ENCODE measurements at places on chromosomes 5 and 9. TPM values are rescaled to one million over a fixed set of nuclear protein-coding genes. Genes with fewer than 3 reads are reported as not detected.

DNA sequence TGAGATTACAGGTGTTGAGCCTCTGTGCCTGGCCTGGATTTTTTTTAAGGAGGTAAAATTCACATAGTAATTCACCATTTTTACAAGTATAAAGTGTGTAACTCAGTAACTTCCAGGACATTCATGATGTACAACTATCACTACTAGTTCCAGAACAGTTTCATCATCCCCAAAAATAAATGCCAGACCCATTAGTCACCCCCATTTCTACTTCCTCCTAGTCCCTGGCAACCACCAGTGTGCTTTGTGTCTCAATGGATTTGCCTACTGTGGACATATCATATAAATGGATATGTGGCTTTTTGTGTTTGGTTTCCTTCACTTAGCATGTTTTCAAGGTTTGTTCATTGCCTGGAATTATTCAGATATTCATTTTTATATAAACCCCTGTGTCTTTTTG, 72.5 kb upstream of the PANK3 start:
- H3K27me3 ChIP-seq: no peaks in the 10 kb centered on the region
- H3K27ac ChIP-seq: no peak overlapping the region
- H3K36me3 ChIP-seq: no peaks in the 10 kb centered on the region
- H3K4me3 ChIP-seq: no peak overlapping the region
- no peak for DNase-seq
- H3K4me1 ChIP-seq: no peaks in the 10 kb centered on the region

Gene GMCL2
- 0.13 TPM for total RNA-seq

DNA sequence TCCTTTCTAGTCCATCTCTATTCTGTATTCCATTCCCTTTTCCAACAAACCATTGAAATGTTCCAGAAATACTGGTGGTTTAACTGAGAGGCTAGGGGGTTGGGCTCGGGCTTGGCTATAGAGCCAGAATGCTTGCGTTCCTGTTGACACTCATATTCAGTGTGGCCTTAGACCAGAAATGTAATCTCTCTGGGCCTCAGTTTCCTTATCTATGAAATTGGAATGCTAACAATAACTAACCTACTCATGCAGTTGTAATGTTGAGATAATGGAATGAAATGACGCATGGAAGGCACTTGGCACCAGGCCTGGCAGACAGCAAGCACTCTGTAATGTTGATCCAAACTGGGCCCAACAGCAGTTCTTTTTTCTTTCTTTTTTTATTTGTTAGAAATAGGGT, 26.8 kb downstream of the JADE2 start:
- H3K4me1 ChIP-seq: peaks cover 4% of the 10 kb centered on the region
- H3K36me3 ChIP-seq: peaks cover 47% of the 10 kb centered on the region
- no peaks in the 10 kb centered on the region for H3K27me3 ChIP-seq
- no peak overlapping the region for H3K4me3 ChIP-seq

DNA sequence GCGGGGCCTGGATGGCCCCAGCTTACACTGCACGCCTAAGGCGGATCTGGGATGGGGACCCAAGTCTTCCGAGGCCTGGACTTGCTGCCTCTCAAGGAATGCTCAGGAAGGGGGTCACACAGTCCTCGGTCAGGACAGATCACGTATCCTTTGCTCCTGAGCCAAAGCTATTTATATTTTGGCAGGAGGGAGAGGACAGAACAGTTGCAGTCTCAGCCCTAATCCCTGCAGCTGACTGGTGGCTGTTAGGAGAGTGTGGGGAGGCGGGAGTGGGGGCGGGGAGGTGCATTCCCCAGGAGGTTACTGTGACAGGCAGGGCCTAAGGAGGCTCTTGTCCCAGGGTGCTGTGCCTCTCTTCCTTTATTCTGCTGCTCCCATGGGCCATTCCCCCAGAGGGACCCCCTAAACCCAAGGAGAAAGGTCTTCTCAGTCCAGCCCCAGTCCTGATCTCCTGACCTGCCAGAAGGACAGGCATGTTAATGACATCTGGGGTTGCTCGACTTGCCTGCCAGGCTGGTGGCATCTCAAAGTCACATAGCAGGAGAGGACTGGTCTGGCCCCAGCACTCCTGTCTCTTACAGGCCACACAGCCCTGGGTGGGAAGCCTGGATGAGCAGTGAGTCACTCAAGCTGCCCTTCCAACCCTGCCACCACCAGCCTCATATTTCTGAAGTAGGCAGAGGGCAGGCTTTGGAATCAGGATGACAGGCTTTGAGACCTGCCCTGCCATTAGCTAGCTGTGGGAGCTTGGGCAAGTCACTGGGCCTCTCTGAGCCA, 51.9 kb downstream of the COL27A1 start:
- H3K27me3 ChIP-seq: no peaks in the 10 kb centered on the region
- peaks cover 24% of the 10 kb centered on the region for H3K4me1 ChIP-seq
- H3K27ac ChIP-seq: no peak overlapping the region

Gene OR2S2
- not detected for total RNA-seq

Gene ADGRD2
- total RNA-seq: 1.1 TPM

DNA sequence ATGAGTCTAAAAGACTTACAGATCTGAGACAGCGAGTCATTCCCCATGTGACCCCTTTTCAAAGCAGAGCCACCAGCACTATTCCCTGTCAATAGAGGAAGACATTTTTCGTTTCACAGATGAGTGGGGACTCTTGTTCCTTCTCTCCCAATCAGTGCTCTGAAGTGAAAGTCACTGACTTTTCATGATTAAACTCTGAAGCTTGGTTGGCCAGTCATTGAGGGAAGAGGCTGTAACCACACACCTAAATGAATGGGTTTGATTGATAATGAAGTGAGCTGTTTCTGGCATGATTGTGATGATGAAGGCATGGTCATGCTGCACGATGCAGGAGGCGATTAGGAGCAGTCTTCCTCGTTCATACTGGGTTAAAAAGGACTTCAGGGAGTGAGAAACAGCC, 171.9 kb downstream of the ZNF462 start:
- DNase-seq: no peak
- no peak overlapping the region for H3K27ac ChIP-seq
- H3K4me3 ChIP-seq: no peak overlapping the region
- H3K27me3 ChIP-seq: no peaks in the 10 kb centered on the region
- H3K36me3 ChIP-seq: no peaks in the 10 kb centered on the region

GRCh38 chr9:133103183-133103986, 17.7 kb downstream of the RALGDS start:
- H3K36me3 ChIP-seq: peaks cover 5% of the 10 kb centered on the region
- H3K27me3 ChIP-seq: no peaks in the 10 kb centered on the region
- no peak overlapping the region for H3K27ac ChIP-seq
- H3K4me1 ChIP-seq: no peaks in the 10 kb centered on the region
- no peak overlapping the region for H3K4me3 ChIP-seq

Gene CCDC192
- 0.63 TPM for total RNA-seq

- H3K27ac ChIP-seq: no peak overlapping the region
- no peak overlapping the region for H3K4me3 ChIP-seq
- no peaks in the 10 kb centered on the region for H3K27me3 ChIP-seq
- H3K36me3 ChIP-seq: no peaks in the 10 kb centered on the region
- no peak for DNase-seq
- 0 out of 2 replicates have a peak, but pooled peaks cover 3% of the 10 kb centered on the region for H3K4me1 ChIP-seq
Measured at GRCh38 chr5:151234476-151235238, 10.8 kb upstream of the CCDC69 start.

DNA sequence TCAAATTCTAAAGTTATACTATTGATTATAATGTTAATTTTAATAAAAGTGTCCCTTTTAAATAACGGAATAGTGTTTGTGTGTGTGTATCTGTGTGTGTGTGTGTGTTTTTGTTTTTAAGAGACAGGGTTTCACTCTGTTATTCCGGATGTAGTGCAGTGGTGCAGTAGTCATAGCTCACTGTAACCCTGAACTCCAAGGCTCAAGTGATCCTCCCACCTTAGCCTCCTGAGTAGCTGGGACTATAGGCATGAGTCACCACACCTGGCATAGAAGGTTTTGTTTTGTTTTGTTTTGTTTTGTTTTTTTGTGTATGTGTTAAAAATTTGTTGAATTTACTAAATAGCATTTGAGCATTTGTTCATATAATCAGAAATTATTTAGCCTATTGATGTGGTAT, 64.6 kb downstream of the YTHDC2 start:
- H3K36me3 ChIP-seq: no peaks in the 10 kb centered on the region
- no peak overlapping the region for H3K27ac ChIP-seq
- no peak for DNase-seq
- no peaks in the 10 kb centered on the region for H3K4me1 ChIP-seq

Gene SPATA31C1
- total RNA-seq: not detected

GRCh38 chr5:112597831-112598230, 139.9 kb upstream of the APC start:
- no peak overlapping the region for H3K27ac ChIP-seq
- no peaks in the 10 kb centered on the region for H3K27me3 ChIP-seq
- H3K4me3 ChIP-seq: no peak overlapping the region
- DNase-seq: no peak
- H3K36me3 ChIP-seq: no peaks in the 10 kb centered on the region

- H3K4me3 ChIP-seq: no peak overlapping the region
- H3K36me3 ChIP-seq: no peaks in the 10 kb centered on the region
- no peak overlapping the region for H3K27ac ChIP-seq
- DNase-seq: no peak
- no peaks in the 10 kb centered on the region for H3K4me1 ChIP-seq
- no peaks in the 10 kb centered on the region for H3K27me3 ChIP-seq
Measured at GRCh38 chr5:37121027-37121426, 128.1 kb downstream of the CPLANE1 start.

GRCh38 chr5:134101686-134102439, 12.6 kb upstream of the TCF7 start:
- peaks cover 31% of the 10 kb centered on the region for H3K4me1 ChIP-seq
- peaks cover 22% of the 10 kb centered on the region for H3K27me3 ChIP-seq
- no peaks in the 10 kb centered on the region for H3K36me3 ChIP-seq
- no peak overlapping the region for H3K4me3 ChIP-seq
- peak; percentile 97 for DNase-seq

GRCh38 chr5:5298841-5299541, 123.5 kb upstream of the ICE1 start:
- H3K36me3 ChIP-seq: no peaks in the 10 kb centered on the region
- H3K27ac ChIP-seq: no peak overlapping the region
- no peak for DNase-seq
- H3K27me3 ChIP-seq: no peaks in the 10 kb centered on the region

Gene MORN5
- total RNA-seq: not detected

Gene ZNG1F
- total RNA-seq: 5.3 TPM

- no peak overlapping the region for H3K27ac ChIP-seq
- no peak for DNase-seq
- no peak overlapping the region for H3K4me3 ChIP-seq
- no peaks in the 10 kb centered on the region for H3K27me3 ChIP-seq
- peaks cover 40% of the 10 kb centered on the region for H3K36me3 ChIP-seq
Measured at GRCh38 chr5:71652803-71653543, 65.8 kb downstream of the MCCC2 start.

Gene PTPRD
- 73.6 TPM for total RNA-seq

- H3K4me3 ChIP-seq: no peak overlapping the region
- no peaks in the 10 kb centered on the region for H3K27me3 ChIP-seq
- H3K4me1 ChIP-seq: peaks cover 6% of the 10 kb centered on the region
- no peaks in the 10 kb centered on the region for H3K36me3 ChIP-seq
Measured at GRCh38 chr9:88821033-88821745, 170.1 kb upstream of the S1PR3 start.

GRCh38 chr5:140244525-140245025, 58.3 kb downstream of the PFDN1 start:
- no peak overlapping the region for H3K27ac ChIP-seq
- peaks cover 6% of the 10 kb centered on the region for H3K4me1 ChIP-seq
- no peaks in the 10 kb centered on the region for H3K36me3 ChIP-seq
- no peak overlapping the region for H3K4me3 ChIP-seq

DNA sequence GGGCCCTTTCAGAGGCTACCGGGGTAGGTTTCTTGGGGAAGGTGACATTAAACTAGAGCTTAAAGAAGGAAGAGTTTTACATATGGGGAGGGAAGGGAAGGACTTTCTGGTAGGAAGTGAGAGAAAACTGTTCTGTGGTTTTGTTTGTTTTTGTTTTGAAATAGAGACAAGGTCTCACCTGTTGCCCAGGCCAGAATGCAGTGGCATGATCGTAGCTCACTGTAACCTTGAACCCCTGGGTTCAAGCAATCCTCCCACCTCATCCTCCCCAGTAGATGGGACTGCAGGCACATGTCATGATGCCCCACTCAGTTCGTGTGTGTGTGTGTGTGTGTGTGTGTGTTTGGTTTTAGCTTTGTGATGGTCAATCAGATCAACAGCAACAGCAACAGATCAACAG, 37.4 kb upstream of the CNOT6 start:
- no peaks in the 10 kb centered on the region for H3K36me3 ChIP-seq
- H3K4me3 ChIP-seq: no peak overlapping the region
- H3K4me1 ChIP-seq: no peaks in the 10 kb centered on the region
- DNase-seq: no peak
- no peak overlapping the region for H3K27ac ChIP-seq

- no peak for DNase-seq
- H3K27ac ChIP-seq: no peak overlapping the region
- H3K4me3 ChIP-seq: no peak overlapping the region
- no peaks in the 10 kb centered on the region for H3K4me1 ChIP-seq
Measured at GRCh38 chr9:78963911-78964310, 607.9 kb upstream of the TLE4 start.

Gene LOX
- 2.2 TPM for total RNA-seq

- H3K4me3 ChIP-seq: no peak overlapping the region
- H3K27me3 ChIP-seq: no peaks in the 10 kb centered on the region
- peaks cover 4% of the 10 kb centered on the region for H3K4me1 ChIP-seq
- H3K36me3 ChIP-seq: no peaks in the 10 kb centered on the region
- H3K27ac ChIP-seq: no peak overlapping the region
- no peak for DNase-seq
Measured at GRCh38 chr5:154214371-154215106, 24.0 kb downstream of the GALNT10 start.

GRCh38 chr5:136906545-136906944, 541.2 kb upstream of the TRPC7 start:
- no peak overlapping the region for H3K4me3 ChIP-seq
- H3K4me1 ChIP-seq: no peaks in the 10 kb centered on the region
- DNase-seq: no peak
- H3K27ac ChIP-seq: no peak overlapping the region

Gene RUSC2
- total RNA-seq: 7.9 TPM

Gene NAIP
- 4.7 TPM for total RNA-seq

Gene ZCCHC10
- 36.6 TPM for total RNA-seq

GRCh38 chr5:136337788-136338187, 27.6 kb downstream of the TRPC7 start:
- DNase-seq: no peak
- no peaks in the 10 kb centered on the region for H3K4me1 ChIP-seq
- H3K4me3 ChIP-seq: no peak overlapping the region
- no peaks in the 10 kb centered on the region for H3K36me3 ChIP-seq
- H3K27me3 ChIP-seq: no peaks in the 10 kb centered on the region
- H3K27ac ChIP-seq: no peak overlapping the region

- H3K27me3 ChIP-seq: no peaks in the 10 kb centered on the region
- H3K27ac ChIP-seq: peak overlapping the region; percentile 9
- DNase-seq: no peak
- H3K36me3 ChIP-seq: no peaks in the 10 kb centered on the region
Measured at GRCh38 chr9:105291422-105291859, 47.0 kb downstream of the SLC44A1 start.
